ENCODE measurements at places on chromosomes 6 and 20. TPM values are rescaled to one million over a fixed set of nuclear protein-coding genes. Genes with fewer than 3 reads are reported as not detected.

The CTNNBL1 gene
- 119 TPM for total RNA-seq

The FOXQ1 gene
- total RNA-seq = not detected

The OR2H2 gene
- not detected for total RNA-seq

The COL11A2 gene
- total RNA-seq = 10.4 TPM

The GATA5 gene
- 0.18 TPM for total RNA-seq

The PRRT1 gene
- 0.51 TPM for total RNA-seq

The KHDC1L gene
- 4.2 TPM for total RNA-seq

The HTR1B gene
- total RNA-seq = not detected

The ADGRF5 gene
- not detected for total RNA-seq

The RIPOR3 gene
- 6.9 TPM for total RNA-seq

The CALHM4 gene
- not detected for total RNA-seq

The COMMD7 gene
- total RNA-seq = 48.4 TPM

The APCDD1L gene
- total RNA-seq = not detected

The C20orf204 gene
- 1.8 TPM for total RNA-seq

The OGFRL1 gene
- 0.07 TPM for total RNA-seq

The GPLD1 gene
- 0.71 TPM for total RNA-seq

The SDCBP2 gene
- 0.49 TPM for total RNA-seq

The BANF2 gene
- not detected for total RNA-seq

The MUC22 gene
- total RNA-seq = not detected

The SMIM28 gene
- not detected for total RNA-seq

The C20orf144 gene
- 0.20 TPM for total RNA-seq

The SLC26A8 gene
- total RNA-seq = not detected

The MDN1 gene
- 12.7 TPM for total RNA-seq

The IL17F gene
- total RNA-seq = not detected

The DLK2 gene
- total RNA-seq = 3.1 TPM

The TSBP1 gene
- not detected for total RNA-seq

The CLPSL2 gene
- total RNA-seq = not detected

The FILIP1 gene
- total RNA-seq = not detected

The CBLN4 gene
- total RNA-seq = not detected
